Fibroblast of skin of left biceps (primary cell): ENCODE measurements at places on chromosomes 6 and 20.
A peak's percentile ranks its signal among the peaks of the same experiment; 100 is the strongest.

DNA sequence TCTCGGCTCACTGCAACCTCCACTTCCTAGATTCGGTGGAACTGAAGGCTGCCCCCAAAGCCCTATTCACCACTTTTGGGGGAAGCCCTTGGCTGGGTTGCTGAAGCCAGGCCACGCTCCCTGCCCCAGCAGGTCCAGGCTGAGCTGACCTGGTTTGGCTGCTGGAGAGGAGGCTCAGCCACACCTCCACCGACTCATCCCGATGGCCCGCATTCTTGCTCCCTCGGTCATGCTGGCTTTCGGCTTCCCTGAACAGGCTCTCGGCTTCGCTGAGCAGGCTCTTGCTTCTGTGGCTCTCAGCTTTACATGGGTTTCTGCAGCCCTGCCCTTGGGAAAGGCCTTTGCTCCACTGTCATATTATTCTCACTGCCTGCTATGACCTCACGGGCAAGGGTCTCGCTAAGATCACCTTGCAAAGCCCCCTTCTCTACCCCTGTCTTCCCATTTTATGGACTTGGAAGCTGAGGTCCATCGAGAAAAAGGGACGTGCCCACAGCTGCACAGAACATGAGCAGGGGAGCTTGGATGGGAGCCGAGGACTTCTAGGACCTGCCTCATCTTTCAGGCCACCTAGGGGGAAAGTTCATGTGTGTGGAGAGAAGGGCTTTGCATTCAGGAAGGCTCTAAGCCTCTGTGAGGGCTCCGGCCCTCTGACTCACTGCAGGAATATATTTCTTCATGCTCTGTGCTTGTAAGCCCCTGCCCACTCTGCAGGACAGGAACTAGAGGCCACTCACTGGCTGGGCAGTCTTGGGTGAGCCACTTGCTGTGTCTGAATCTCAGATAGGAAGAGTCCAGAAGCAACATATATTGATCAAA, 15.6 kb downstream of the ARHGAP40 start:
- DNase-seq, result no peak

- DNase-seq, result peak; percentile 70
Observed at GRCh38 chr6:144033816-144034735, 26.0 kb upstream of the PLAGL1 start.

- no peak for DNase-seq
Observed at GRCh38 chr6:42012501-42013133, 37.7 kb upstream of the TAF8 start.

DNA sequence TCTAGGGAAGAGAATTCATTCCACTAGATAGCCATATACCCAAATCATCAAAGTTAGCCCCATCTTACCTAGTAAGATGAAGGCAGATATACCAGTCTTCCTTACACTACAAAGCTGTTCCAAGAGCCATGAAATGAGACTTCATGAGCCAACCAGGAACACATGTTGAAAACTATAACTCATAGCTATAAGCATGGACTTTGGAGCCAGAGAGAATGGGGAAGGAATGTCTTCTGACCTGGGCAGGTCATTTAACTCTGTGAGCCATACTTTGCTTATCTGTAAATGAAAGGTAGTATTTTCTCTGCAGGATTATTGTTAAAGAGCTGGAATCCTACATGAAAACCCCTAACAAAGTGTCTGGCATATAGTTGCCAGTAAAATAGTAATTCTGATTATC, 27.3 kb downstream of the ADGRF5 start:
- DNase-seq, result no peak

- peak; percentile 53 for DNase-seq
Observed at GRCh38 chr6:113082745-113083144, 735.6 kb downstream of the RFPL4B start.

DNA sequence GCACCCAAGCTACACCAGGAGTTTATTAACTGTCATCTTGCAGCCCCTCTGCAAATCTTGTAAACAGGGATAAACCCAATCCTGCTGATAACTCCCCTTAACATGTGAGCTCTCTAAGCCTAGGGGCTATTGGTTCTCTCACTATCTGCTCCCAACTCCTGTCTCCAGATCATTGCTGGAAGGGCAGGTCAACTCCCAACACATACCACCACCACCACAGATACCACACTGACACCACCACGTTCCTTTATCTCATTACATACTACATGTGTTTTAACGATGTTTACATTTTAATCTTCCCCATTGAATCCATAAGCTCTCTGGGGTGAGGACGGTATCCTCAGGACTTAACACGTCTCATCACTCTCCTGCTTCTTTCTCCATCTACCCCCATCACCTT, 51.8 kb downstream of the SIM1 start:
- no peak for DNase-seq
